ENCODE measurements at places on chromosomes 6 and 20.

DNA sequence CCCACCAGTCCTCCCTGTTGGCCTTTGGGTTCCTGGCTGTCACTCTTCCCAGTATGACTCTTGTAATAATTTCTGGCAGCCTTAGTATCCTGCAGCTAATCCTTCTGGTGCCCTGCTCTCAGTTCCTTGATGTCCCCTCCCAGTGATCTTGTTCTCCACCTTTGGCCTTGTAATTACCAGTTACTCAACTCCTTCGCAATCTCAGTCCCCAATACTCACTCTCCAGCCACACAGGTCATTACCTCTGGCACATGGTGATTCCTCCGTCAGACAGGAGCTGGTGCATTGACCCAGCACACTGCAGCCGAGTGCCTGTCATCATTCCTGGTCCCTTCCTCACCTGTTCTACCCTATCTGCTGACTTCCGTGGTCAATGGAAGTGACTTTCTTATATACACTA lies 101.4 kb downstream of the FAM120B start:
- no peak for DNase-seq

DNA sequence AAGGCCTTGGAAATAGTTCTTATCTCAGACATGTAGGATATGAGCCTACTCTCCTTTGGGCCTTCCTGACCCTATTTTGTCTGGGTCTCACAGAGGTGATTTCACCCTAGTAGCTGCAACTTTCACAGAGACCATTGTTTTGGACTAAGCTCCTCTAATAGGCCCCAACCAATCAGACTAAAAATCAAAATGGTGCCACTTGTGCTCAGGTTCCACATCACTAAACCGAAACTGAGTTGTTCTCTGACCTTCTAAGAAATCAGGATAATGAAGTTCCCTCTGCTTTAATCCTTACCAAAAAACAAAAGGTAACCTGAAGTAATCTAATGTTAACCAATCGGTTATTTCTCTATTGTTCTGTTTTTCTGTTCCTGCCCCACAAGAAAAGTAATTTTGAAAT lies 143.6 kb downstream of the CD24 start:
- DNase-seq, result no peak

DNA sequence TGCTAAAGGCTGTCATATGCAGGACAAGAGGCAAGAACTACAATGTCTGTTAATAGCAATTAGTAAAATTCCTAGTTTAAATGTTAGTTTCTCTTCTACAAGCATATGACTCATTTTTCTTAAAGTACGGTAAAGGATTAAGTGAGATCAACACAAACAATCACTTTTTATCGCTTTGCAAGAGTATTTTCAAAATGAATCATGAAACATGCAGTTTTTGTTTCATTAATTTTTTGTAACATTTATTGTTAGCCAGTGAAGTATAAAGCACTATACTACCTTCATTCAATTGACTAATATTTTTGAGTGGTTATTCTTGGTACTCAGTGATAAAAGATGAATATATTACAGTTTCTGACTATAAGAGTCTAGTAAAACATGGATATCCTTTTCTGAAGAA lies 138.6 kb downstream of the AHI1 start:
- DNase-seq, result peak; percentile 48

GRCh38 chr6:139364302-139364981 lies 10.0 kb downstream of the CITED2 start:
- peak; percentile 63 for DNase-seq
